ENCODE measurements at places on chromosomes 3 and 15. TPM values are rescaled to one million over a fixed set of nuclear protein-coding genes. Genes with fewer than 3 reads are reported as not detected.
A peak's percentile ranks its signal among the peaks of the same experiment; 100 is the strongest.

DNA sequence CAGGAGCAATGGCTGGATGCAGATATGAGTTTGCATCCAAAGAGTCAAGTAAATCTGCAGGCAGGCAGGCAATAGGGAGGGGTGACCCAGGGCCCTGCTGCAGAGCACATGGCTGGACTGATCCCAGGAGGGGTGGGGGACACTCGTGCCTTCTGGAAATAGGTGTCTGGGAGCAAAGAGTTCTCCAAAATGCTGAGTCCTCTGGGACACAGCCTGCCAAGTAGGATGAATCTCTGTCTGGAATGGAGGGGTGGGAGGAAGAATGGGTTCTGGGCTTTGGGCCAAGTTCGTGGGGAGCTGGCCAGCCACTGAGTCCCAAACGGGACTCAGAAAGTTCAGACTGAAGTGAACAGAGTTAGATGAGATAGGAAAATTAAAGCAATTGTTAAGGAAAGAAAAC, 214.5 kb downstream of the MTHFS start:
- no peaks in the 10 kb centered on the region for H3K36me3 ChIP-seq
- no peak overlapping the region for H3K4me3 ChIP-seq

DNA sequence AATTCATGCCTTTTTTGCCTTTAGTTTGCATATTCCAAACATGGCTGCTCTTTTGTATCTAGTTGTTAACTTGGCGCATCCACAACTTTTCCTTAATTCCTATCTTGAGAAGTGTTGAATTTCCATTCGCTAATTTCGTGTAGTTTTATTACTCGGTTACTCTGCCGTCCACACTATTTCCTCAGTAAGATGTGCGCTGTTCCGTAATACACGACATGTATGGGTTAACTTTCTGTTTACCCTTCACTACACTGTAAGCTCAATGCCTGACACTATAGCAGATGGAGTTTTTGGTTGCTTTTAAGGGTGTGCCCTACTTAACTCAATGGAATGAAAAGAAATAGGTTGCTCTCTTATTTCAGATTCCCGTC, 724 bp downstream of the RPSA start:
- H3K27ac ChIP-seq, result peak overlapping the region; percentile 92
- peak overlapping the region; percentile 95 for H3K4me3 ChIP-seq
- peaks cover 41% of the 10 kb centered on the region for H3K36me3 ChIP-seq
- no peaks in the 10 kb centered on the region for H3K27me3 ChIP-seq
- peaks cover 46% of the 10 kb centered on the region for H3K4me1 ChIP-seq

DNA sequence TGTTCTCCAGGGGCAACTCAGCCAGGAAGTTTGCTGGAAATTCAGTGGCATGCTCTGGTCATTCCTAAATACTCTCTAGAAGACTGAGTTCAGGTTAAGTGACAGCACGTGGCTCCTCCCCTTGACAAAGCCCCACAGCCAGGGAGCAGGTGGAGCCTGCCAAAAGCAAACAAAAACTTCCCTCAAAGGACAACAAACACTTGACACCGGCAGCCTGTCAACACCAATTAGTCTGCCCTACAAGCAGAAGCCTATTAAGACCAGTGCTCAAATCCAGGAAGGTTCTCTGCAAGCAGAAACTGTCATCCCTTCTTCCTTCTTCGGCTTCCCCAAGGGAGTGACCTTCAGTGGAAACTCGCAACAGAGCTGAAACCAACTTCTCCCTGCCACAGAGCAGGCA, 5.0 kb downstream of the MEX3B start:
- H3K27ac ChIP-seq, result no peak overlapping the region
- no peaks in the 10 kb centered on the region for H3K36me3 ChIP-seq
- H3K4me3 ChIP-seq, result no peak overlapping the region
- peaks cover 10% of the 10 kb centered on the region for H3K4me1 ChIP-seq
- no peaks in the 10 kb centered on the region for H3K27me3 ChIP-seq
- no peak for DNase-seq

DNA sequence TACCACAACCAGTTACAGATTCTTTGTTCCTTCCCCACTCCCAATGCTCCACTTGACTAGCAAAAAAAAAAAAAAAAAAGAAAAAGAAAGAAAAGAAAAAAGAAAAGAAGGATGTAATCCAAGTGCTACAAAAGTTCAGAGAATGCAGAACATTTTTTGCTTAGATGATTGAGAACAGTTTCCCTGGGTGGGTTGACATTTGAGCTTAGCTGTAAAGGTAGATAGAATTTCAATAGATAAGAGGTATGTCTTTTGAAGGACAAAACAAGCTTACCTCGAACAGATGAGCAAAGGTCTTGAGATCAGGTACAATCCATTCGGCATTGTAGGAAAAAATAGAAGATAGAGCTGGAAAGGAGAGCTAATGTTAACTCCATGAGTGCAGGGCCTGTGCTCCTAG, 344.6 kb upstream of the NECTIN3 start:
- no peak for DNase-seq
- no peaks in the 10 kb centered on the region for H3K36me3 ChIP-seq
- peaks cover 7% of the 10 kb centered on the region for H3K27me3 ChIP-seq
- no peaks in the 10 kb centered on the region for H3K4me1 ChIP-seq

IQCF5 gene
- not detected for total RNA-seq

Data from activated T-cell treated with anti-CD3 and anti-CD28 coated beads, Interleukin-2, amount 50 U/mL, for 72 hours (primary cell).